HFFc6 (cell line): ENCODE measurements at places on chromosomes 2 and 18.

DNA sequence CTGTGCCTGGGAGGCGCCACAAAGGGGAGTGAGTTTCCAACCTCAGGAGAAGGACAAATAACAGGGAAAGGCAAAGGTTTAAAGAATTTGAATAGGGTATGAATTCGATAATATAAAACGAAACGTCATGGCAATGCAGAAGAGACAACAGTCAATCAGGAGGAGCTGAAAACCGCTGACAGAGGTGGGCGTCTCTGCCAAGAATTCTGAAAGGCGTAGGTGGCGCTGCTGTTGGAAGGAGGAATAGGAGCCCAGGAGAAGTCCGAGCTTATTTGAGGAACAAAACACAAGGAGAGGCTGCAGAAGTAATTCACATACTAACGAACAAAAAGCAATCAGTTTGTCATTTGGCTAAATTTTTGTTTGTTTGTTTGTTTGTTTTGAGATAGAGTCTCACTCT is 485.8 kb upstream of the POU3F3 start:
- no peak for DNase-seq

- no peak for DNase-seq
Measured at GRCh38 chr2:117603567-117603966, 210.9 kb upstream of the DDX18 start.

DNA sequence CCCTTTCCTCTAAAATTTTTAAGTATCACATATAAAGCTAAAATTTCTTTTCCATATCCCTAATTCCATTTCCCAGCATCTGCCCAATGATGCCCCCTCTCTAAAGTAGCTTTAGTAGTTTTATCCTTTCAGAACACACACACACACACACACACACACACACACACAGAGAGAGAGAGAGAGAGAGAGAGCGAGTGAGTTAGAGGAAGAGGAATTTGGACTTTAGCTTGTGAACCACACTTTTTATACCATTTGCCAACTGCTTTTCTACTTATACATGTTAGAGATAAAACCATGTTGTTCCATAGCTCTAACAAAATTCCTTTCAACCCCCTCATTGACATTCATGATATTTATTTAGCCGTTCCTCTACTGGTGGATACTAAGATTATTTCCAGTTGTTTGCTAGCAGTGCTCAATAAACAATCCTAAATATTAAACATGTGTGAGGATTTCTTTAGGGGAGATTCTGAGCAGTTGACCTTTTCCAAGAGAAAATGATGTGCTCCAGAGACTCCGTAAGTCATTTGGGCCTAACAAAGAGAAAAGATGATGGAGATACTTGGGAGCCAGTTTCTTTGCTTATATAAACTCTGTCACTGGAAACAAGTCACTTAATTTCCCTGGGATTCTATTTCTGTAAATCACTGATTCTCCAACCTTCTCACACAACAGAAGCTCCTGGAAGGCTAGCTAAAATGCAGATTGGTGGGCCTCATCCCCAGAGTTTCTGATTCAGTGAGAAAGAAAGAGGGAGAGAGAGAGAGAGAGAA is 229.7 kb upstream of the SP5 start:
- no peak for DNase-seq

DNA sequence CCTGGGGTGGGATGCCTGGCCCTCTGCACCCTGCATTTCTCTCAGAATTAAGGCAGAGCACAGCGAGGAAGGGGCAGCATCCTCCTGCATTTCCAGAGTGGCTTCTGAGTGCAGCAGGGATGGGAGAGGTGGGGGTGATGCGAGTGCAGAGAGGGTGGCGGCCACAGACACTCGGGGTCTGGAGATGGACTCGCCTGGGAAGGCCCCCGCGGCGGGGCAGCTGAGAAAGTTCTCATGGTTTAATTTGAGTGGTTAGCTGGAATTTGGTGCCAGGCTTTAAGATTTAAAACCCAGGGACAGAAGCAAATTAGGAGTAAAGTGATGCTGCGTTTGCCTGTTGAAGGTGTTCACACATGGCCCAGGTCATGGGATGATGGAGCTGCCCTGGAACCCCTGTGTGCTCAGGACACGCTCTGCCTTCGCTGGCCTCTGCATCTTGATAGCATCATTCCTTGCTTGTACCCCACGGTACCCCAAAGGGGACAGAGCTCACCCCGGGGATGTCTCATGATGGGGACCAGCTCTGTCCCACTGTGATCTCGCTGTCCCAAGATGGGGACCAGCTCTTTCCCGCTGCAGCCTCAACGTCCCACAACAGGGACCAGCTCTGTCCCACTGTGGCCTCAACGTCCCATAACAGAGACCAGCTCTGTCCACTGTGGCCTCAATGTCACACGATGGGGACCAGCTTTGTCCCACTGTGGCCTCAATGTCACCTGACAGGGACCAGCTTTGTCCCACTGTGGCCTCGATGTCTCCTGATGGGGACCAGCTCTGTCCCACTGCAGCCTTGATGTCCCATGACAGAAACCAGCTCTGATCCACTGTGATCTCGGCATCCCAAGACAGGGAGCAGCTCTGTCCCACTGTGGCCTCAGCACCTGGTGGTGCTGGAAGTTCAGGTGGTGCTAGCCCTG is 27.5 kb downstream of the TMEM18 start:
- DNase-seq: no peak
